NCI-H1105 treated with DMSO at 0.1 percent for 48 hours (cell line): ENCODE measurements at places on chromosomes 4 and X.

DNA sequence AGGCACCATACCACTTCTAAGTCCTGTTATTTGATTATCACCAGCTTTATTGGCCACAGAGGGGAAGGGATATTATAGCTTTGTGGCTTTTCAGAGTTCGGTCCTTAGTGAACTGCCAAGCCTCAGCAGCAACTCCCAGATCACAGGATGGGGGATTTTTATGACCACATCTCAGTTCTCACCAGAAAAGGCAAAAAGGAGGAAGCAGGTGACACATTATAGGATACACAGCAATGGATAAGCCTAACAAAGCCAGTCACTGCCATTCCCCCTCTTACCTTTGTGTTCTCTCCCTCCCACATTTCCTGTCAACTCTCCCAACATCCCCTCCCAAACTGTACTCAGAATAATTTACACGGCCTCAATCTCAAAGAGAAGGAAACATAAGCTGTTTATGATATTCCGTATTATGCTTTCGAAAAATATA lies 142.8 kb downstream of the MGST2 start:
- DNase-seq, result no peak

DNA sequence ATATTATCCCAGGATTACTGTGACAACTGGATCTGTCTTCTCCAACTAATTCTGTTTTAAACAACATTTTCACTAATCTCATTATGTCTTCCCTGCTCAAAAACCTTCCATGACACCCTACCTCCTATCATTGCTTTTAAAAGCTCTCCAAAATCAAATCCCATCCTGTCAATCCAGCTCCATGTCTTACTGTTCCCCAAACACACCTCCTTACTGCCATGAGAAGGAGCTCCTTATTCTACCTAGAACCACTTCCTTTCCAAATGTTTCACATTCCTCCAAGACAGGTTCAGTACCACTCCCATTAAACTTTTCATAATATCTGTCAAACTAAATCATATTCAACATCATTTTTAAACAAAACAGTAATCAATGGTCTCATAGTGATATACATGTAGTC lies 66.9 kb upstream of the WDR17 start:
- DNase-seq, result no peak

DNA sequence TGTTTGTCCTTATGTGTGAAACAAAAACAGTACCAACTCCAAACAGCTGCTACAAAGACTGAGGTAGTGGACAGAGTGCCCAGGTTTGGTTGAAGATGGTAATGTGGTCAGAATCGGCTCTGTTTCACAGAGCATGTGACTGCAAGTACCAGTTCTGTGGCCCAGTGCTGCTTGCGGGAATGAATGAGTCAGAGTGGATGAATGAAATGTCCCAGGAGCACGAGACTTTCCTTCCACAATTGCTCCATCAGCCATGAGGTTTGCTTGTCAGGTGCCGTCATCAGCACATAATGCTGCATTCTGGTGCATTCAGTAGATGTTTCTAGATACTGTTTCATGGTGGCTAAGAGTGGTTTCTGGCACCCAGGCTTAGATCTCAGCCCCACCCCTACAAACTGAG lies 84.2 kb downstream of the GPR143 start:
- no peak for DNase-seq

GRCh38 chr4:77861495-77861894 lies 1.1 kb upstream of the MRPL1 start:
- DNase-seq, result no peak

DNA sequence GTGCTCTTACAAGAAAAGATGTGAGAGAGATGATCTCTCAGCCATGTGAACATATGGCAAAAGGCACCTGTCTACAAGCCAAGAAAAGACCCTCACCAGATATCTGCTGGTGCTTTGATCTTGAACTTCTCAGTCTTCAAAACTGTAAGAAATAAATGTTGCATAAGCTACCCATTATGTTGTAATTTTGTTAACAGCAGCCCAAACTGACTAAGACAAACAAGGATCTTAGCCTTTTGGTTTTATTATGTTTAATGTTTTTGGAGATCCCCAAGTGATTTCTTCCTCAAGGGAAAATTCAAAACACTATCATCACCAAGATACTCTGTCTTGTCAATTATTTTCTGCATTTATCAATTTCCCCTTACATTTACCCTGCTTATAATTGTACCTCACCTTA lies 21.8 kb upstream of the CCNI start:
- DNase-seq, result no peak

GRCh38 chr4:3418029-3418762 lies 23.6 kb upstream of the HGFAC start:
- DNase-seq, result no peak

GRCh38 chr4:16858275-16858752 lies 40.1 kb downstream of the LDB2 start:
- DNase-seq, result no peak

DNA sequence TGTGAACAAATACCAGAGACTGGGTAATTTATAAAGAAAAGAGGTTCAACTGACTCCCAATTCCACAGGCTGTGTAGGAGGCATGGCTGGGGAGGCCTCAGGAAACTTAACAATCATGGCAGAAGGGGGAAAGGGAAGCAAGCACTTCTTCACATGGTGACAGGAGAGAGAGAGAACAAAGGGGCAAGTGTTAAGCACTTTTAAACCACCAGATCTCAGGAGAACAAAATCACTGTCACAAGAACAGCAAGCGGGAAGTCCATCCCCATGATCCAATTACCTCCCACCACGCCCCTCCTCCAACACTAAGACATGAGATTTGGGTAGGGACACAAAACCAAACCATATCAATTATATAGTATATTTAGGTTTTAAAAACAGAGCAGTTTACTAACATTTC lies 30.8 kb downstream of the MOB1B start:
- DNase-seq, result no peak

DNA sequence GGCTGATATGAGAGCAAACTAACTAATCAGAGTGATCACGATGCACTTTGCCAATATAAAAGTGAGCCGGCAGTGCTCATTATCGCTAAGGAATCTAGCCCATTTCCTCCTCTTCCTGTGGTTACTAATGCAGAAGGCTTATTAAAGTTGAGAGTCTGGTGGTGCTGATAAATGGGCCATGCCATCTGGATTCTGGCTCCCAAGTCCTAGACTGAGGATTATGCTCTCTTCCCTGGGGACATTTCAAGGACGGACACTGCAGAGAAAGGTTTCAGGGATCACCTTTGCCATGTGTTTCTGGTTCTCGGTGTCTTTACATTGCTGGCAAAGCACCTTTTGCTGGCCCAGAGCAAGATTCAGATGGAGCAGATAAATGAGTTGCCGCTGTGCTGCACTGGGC lies 85.3 kb downstream of the RTL5 start:
- no peak for DNase-seq

- DNase-seq, result no peak
These were observed 334.5 kb downstream of the PACRGL start for GRCh38 chr4:21034728-21035127.

DNA sequence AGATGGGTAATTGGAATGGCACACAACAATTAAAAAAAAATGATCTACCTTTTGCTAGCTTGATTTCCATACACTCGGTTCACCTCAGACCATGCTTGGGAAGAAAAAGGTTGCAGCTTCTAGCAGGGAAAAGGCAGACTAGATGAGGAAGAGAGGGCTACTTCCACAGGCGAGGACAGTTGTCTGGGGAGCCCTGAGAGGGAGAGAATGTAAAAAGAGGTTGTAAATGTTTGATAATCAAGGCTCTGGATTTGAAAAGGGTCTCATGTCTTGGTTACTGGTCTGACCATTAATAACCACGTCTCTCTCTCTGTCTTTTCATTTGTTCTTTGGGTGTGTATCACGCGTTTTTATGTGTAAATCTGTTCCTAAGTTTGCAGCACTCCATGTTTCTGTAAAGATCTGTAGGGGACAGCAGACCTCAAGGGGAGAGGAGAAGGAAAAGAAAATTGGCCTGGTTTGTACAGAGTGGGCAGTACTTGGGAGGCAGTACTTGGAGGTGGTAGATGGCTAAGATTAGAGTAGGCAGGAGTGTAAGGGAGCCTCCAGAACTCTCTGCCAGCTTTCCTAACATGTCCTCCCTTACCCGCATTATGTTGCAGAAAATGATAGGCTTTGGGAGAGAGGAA lies 750 bp downstream of the ARMCX5 start:
- DNase-seq, result no peak

DNA sequence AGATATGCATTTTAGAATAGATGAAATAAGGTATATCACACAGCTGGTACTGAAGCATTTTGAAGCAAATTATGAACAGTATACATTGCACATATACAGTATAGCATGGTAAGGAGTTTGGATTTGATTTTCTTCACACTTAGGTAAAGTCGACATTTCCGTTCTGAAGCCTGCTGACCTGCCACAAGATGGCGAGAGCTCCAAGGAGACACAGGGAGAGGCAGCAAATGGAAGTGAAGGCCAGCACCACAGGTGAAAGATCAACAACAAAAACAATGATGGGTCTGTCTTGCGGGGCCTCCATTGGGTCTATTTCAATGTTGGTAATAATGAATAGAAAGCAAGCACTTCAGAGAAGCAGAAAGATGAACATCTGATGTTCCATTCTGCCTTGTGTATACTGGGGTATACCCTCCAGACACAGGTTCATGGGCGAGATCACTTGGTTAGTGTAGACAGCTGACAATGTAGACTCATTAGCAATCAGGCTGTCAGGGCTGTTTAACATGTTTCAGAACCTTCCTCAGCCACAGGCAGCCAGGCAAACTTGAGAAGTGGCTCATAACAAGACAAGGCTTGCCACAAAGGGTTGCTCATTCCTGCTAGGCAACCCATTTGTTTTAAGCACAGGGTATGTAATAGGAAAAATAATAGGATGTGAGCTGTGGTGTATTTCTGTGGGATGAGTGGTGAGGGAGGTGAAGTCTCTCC lies 21.4 kb upstream of the NOX1 start:
- peak; percentile 45 for DNase-seq

GRCh38 chr4:164441109-164441508 lies 312.8 kb upstream of the SMIM31 start:
- DNase-seq, result no peak

GRCh38 chrX:86348669-86349068 lies 200.4 kb downstream of the DACH2 start:
- DNase-seq, result no peak

DNA sequence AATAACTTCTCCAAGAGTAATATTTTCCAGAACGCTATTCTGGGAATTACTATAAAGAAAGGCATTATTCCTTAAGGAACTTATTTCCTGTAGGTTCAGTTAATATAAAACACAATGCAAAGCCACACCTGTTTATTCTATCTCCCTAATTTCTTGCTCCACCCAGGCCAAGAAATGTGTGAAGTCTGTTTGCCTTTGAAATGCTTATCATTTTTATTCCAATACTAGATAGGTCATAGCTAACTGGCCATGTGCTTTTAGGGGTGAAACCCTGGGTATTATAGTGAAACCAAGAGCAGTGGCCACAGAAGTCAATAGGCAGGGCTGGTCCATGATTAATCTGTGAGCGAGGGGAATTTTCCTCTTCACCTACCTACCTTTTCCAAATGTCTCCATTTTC lies 14.8 kb downstream of the CXCL3 start:
- no peak for DNase-seq

DNA sequence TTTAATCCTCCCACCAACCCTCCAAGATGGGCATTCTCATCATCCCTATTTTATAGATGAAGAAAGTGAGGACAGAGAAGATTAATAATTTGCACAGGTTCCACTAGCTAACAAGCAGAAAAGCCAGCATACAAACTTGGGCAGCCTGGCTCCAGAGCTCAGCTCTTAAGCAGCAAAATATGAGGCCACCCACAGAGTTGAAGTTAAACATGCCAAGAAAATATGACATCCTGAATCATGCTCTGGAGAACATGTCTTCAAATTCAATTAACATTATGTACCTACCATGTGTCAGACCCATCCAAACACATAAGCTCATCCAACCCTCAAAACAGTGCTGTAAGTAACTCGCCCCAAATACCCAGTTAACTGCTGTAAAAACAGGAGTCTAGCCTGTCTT lies 33.9 kb downstream of the USP46 start:
- DNase-seq, result no peak

GRCh38 chr4:88158489-88159228 lies at the start of gene ABCG2:
Gene ABCG2, minus strand, starts transcription at chr4:88158639. Its CDS starts 18,644 bp downstream, at chr4:88139995.
- peak; percentile 22 for DNase-seq

- no peak for DNase-seq
These were observed 60.9 kb downstream of the C4orf46 start for GRCh38 chr4:158610790-158611189.

- DNase-seq, result no peak
These were observed 238.1 kb downstream of the FBXO8 start for GRCh38 chr4:174045381-174045780.

- no peak for DNase-seq
These were observed 435.6 kb downstream of the TLL1 start for GRCh38 chr4:166308647-166309046.

GRCh38 chrX:44878780-44879179 lies 5.8 kb downstream of the KDM6A start:
- no peak for DNase-seq

GRCh38 chr4:151908734-151909497 lies 148.1 kb upstream of the GATB start:
- DNase-seq, result no peak
